ENCODE measurements at places on chromosomes 16 and 17.

DNA sequence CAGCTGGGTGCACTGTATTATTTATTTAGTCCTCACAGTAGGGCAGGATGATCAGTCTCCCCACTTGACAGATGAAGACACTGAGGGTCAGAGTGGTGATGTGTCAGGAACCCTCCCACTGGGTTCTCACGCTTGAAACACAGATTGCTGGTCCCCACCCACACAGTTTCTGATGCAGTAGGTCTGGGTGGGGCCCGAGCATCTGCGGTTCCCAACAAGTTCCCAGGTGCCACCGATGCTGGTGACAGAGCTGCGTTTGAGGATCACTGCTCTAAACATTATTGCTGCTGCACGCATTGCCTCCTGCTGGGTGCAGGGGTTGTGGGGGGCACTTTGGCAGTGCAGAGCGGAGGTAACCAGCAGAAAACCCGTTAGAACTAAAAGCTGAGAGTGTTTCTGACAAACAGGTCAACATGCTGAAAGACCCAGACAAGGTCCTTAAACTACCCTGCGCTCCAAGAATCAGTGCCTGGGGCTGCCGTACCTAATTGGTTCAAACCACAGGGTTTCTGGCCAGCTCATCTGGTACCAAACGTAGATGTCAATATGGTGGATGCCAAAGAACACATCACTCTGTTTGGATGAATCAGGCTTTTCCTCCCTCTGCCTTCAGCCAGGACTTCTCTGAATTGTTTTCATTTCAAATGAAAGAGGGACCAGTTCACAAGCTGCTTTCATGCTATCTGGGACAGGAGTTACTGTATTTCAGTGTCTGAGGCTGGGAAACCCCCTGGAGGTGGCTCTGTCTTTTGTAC, 76.0 kb downstream of the ABCC1 start:
- no peak for DNase-seq

- DNase-seq = no peak
These were observed at the start of gene MYH11 for GRCh38 chr16:15856901-15857698. TSS of gene MYH11 (minus strand) at chr16:15857028. CDS start at chr16:15838252, 18,776 bp downstream.

DNA sequence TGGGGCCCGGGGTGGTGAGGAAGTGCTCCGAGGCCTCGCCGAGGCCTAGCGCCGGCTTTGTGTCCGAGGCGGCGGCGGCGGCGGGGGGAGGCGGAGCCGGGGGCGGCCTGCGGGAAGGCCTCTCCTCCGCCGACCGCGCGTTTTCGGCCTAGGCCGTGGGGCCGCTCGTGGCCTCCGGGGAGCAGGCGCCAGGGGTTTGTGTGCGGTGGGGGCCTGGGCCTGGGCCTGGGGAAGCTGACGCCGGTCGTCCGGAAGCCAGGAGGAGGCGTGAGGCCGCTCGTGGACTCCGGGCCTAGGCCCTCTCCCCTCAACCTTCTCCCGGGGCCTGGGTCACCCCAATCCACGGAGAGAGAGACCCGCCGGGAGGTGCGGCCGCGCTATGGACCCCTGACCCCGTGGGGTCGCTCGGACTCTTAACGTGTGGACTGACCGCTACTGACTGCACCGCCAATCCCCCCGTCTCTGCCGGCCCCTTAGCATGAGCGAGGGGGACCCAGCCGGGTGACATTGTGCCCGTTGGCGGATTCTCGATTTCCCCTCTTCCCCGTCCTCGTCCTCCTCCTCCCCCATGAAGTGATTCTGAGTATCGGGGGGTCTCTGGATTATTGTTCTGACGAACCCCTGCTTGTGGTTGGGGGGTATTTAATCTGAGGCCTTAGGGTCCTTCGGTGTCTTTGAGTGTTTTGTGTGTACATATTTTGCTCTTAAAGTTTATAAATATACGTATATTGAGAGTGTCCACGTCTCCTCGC, 660 bp downstream of the RBBP6 start:
- peak; percentile 35 for DNase-seq

DNA sequence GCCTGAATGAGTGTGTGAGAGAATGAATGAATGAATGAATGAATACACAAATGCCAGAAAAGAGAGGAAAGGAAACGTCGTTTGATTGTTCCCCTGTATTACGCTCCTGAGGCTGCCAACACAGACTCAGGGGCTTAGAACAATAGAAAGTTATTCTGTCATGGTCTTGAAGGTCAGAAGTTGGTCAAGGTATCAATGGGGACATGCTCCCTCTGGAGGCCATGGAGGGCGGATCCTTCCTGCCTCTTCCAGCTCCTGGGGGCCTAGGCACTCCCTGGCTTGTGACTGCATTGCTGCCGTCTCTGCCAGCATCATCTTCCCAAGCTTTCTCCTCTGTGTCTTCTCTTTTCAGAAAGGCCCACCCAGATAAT, 1.5 kb upstream of the SLC38A8 start:
- peak; percentile 18 for DNase-seq

- DNase-seq = no peak
These were observed 6.1 kb downstream of the SSTR5 start for GRCh38 chr16:1078579-1079021.

- no peak for DNase-seq
These were observed 20.4 kb upstream of the TMEM98 start for GRCh38 chr17:32907583-32907982.

DNA sequence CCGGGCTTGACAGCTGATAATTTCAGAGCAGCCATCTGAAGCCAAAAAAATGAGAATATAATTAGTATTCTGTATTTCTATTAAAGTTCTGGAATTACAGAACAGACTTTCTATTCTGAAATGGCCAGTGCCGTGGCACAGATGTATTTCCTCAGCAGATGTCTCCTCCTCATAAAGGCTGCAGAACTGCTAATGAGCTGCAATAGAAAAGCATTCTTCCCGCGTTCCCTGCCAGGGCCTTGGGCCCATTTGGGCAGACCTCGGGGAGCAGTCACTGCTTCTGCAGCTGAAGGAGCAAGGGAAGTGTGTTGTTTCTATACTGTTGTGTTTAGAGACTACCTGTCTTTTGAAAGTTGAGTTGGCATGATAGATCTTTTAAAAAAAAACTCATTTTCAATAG, 152.6 kb upstream of the CACNG5 start:
- no peak for DNase-seq

DNA sequence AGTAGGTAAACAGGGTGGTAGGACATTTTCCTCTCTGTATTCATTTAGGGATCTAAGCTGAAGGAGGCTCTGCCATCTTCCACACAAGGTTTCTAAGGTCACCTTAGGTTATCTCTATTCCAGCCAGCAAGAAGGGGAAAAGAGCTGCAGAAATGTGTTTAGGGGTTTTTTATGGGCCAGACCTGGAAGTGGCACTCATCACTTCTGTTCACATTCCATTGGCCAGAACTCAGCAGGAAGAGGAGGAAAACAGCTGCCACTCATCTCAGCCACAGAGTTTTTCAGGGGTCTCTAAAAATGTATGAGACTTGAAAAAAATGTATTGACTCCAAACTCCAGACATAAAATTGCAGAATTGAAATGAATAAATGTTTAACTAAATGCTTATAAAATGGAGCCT, 65.8 kb downstream of the FTO start:
- no peak for DNase-seq

DNA sequence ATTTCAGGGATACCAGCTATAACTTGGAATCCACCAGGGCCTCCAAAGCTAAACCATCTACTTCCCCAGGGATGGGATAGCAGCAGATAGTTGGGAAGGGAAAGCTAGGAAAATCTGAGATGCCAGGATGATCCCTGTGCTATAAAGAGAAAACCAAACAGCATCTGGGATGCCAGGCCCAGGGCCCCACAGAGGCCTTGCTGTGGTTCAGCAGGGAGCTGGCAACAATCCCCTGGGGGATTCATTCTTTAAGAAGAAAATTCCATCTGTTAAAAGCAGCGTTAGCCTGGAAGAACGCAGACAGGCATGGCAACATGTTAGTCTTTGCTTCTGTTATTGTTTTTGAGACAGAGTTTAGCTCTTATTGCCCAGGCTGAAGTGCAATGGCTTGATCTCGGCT, 16.6 kb downstream of the MYO18A start:
- no peak for DNase-seq

GRCh38 chr16:56506941-56507340, 12.9 kb downstream of the BBS2 start:
- DNase-seq = no peak

DNA sequence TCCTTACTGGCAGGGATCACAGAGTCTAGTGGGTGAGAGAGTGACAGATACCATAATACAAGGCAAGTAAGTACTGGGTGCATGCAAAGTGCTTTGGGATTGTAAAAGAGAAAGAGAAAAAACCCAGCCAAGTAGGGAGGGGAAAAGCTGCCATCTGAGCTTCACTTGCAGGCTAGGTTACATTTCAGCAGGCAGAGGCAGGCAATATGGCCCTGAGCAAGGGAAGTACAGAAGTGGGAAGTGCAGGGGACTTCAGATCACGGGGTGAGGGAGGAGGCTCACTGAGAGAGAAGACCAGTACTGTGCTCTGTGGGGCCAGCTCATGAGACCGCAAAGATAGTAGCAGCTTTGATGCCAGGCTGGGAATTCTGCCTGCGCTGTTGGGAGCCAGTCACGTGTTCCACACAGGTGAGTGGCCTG, 230.6 kb downstream of the MSI2 start:
- DNase-seq = peak; percentile 33
